ENCODE measurements at places on chromosomes 7 and 10. TPM values are rescaled to one million over a fixed set of nuclear protein-coding genes. Genes with fewer than 3 reads are reported as not detected.

The HMX2 gene
- not detected for total RNA-seq

The FKBP6 gene
- not detected for total RNA-seq

The HPSE2 gene
- total RNA-seq: 3.1 TPM

The ZNF425 gene
- total RNA-seq: 2.4 TPM

The MRPL32 gene
- 41.7 TPM for total RNA-seq

The GIMAP4 gene
- total RNA-seq: 19.1 TPM

The IFIT1B gene
- total RNA-seq: 4.9 TPM

The NPY4R gene
- 0.10 TPM for total RNA-seq

The LRRC17 gene
- total RNA-seq: 92.4 TPM
